Activated naive CD4-positive, alpha-beta T cell treated with anti-CD3 and anti-CD28 coated beads, Interleukin-2, amount 10 ng/mL, durations not matched to agents 7 days and 5 days (primary cell): ENCODE measurements at places on chromosomes 2 and 18.

DNA sequence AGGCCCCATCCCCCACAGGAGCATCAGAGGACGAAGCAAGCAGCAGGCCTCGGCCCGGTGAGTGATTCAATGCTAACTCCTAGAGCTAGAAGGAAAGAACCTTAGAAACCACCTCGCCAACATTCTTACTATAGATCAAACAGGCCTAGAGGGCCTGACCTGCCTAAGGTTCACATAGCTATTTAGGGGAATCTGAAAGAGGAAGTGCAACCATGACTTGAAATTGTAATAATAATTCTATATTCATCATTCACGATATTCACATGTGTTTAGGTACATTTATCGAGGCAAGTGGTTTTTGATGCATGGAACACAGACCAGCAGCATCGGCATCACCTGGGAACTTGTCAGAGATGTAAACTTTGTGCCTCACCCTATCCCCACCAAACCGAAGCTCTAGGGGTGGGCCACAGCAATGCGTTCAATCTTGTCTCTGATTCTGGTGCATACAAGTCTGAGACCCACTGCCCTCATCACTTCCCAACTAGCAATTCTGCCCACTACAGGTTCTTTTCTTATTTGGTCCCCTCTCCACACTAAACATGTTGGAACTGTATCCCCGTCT, 78.0 kb upstream of the DNMT3A start:
- DNase-seq: no peak

DNA sequence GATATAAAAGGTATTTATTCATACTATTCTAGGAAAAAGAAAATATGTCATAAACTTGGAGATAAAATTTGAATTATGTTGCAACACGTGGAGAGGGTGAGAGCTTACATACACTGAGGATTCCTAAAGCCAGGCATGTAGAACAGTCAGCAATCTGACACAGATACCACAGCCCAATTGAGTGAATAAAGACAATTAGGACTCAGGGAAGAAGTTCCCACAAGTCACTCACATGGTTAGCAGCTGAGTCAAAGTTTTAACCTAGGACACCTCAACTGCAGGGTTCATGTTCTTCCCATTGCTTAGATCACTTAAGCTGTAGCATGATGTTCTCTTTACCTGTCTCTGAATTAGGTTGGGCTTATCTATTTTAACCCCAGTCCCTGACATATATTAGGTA, 189.5 kb downstream of the CMPK2 start:
- DNase-seq: no peak

DNA sequence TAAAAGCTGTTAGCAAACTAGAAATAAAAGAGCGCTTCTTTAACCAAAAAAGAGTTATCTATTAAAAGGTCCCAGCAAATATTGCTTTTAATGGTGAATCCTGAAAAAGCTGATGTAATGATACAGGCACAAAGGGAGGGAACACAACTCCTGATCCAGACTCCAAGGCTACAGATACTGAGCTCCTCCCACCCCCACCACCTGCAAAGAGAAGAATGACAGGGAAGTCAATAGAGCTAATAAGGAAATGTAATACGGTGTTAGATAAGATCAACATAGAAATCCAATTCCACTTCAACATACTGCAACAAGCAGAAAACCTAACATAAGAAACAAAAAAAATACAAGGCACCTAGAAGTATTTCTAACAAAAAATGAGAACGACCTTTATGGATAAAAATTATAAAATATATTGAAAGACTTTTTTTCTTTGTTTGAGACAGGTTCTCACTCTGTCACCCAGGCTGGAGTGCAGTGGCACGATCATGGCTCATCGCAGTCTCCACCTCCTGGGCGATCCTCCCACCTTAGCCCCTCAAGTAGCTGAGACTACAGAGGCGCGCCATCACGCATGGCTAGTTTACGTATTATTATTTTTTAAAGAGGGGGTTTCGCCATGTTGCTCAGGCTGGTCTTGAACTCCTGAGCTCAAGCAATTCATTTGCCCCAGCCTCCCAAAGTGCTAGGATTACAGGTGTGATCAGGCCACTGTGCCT, 192.2 kb downstream of the HDAC4 start:
- no peak for DNase-seq

DNA sequence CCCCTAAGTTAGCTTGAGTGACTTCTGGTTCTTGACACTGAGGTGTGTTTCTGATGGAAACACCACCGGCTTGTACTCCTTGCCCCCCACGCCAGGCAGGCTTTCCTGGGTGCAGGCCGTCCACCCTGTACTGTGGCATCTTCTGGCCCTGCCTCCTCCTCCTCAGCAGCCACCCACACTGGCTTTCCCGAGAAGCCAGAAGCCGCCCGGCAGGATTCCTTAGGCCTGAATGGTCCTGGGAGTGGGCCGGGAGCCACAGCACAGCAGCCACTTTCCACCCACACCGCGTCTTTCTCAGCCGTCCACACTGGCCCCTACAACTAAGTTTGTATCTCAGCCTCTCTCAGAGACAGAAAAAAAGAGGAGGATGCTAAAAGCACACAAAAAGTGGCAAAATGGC, 2.1 kb upstream of the HSBP1L1 start:
- DNase-seq: no peak

GRCh38 chr18:33369711-33370449, 70.6 kb downstream of the CCDC178 start:
- DNase-seq: no peak

- DNase-seq: no peak
Observed at GRCh38 chr18:50848061-50848551, 28.3 kb upstream of the MRO start.

DNA sequence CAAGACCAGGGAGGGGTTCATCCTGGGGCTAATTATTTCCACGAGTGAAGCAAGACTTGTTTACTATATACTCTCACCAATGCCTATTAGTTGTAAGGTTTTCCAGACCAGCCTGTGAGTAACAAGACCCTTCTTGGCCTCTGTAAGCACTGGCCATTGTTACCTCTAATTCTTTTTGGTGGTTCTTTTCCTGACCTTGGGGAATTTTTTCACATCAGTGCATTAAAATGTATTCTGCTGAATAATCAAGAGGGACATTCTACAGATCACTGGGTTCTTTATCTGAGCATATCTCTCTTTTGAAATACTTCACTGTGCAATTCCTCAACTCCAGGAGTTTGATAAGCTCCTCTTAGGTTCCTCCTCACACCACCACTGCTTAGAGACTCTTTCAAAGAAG, 909.9 kb upstream of the ACVR2A start:
- no peak for DNase-seq

DNA sequence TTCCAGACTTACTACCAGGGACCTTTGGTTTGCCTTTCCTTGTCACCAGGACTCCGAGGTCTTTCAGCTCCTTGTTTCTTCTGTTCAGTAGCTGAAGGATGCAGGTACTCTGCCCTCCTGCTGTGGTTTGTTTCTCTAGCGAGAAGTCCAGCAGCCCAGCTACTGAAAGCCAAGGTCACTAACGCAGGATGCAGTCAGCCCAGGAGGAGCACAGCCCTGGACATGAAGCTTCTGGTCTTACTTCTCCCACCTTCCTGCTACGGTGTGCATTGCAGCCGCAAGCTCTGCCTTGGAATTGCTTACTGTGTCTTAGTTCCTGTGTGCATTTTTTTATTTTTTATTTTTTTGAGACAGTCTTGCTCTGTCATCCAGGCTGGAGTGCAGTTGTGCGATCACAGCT, 62.4 kb downstream of the DGKD start:
- DNase-seq: no peak

- DNase-seq: no peak
Observed at GRCh38 chr18:58766164-58766563, 94.9 kb downstream of the MALT1 start.

GRCh38 chr2:11697103-11697871, 27.3 kb upstream of the NTSR2 start:
- DNase-seq: no peak

DNA sequence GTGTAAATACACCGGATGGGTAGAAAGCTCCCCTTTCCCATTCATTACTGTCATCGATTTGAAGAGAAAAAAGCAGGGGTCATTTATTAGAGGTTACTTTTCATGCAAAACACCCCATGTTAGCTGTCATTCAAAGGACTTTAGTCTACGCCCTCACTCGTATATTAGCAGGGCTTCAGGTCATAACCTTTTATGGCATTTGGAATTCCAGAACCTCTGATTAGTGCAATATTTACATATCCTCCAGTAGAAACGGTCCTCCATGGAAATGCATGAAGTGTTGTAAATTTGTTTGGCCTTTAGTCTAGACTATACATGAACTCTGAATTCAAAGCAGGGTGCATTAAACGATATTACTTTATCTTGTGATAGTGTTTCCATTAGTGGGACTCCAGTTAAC, 180.5 kb downstream of the ZNF516 start:
- no peak for DNase-seq

- DNase-seq: no peak
Observed at GRCh38 chr2:2848621-2849333, 517.7 kb upstream of the MYT1L start.

- DNase-seq: no peak
Observed at GRCh38 chr18:39039813-39040212, 1474.2 kb upstream of the CELF4 start.

DNA sequence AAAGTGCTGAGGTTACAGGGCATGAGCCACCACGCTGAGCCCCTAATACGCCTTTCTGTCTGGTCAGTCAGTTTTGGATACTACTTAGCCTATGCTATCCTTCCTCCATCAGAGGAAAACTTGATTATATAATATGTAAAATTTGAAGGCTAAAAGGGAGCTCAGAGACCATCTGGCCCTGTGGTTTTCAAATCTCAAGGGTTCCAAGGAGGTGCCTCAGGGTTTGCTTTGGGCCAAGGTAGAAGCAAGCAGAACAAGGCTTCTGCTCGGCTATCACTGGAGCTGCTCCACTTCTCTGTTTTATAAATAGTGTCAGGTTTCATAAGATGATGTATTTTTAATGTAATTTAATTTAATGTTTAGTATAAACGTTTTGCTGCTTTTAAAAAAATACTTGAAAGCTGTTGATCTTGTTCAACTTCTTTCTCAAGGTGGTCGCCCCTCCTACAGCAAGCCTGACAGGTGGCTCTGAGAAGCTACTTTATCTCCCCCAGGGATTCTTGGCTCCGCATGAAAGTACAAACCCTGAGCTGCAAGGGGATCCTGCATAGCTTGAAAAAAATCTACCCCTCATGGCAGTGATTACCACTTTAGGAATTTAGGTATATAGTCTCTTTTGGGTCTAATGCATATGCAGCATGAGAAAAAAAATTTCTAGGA, 290.3 kb downstream of the CNTNAP5 start:
- no peak for DNase-seq

GRCh38 chr2:57753636-57754035, 293.0 kb upstream of the VRK2 start:
- DNase-seq: no peak

DNA sequence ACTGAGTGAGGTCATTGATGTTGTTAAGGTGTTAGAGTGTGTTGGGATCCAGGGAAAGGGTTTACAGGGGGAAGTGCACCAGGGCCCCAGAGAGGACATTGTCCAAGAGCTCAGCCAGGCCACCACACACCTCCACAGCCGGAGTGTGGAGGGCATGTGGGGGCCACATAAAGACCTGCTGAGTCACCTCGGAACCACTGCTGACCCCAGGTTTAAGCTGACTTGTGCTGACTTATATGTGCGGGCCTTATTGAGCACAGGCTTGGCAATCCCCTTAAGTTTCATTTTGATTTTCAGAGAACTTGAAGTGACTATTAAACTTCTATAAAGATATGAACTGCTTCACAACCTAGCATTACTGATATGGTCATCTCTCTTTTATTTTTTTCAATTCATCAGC, 166.2 kb upstream of the MAP3K20 start:
- no peak for DNase-seq

DNA sequence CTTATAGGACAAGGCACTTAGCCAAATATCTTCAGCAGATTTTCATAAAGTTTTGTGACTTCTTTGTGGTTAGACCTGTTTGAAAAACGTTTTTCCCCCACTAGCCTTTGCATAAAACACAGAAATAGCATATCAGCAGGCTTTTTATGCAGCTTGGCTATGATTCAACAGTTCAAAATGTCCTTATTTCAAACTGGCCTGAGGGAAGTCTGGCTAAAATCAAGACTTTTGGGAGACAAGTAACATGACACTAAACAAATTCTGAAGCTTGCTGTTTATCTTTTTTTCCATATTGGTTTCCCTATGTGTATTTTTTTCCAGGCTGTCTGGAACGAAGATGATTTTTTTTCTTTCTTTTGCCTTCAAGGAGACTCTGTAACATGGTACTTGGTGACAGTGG, 95.1 kb upstream of the L3MBTL4 start:
- no peak for DNase-seq

DNA sequence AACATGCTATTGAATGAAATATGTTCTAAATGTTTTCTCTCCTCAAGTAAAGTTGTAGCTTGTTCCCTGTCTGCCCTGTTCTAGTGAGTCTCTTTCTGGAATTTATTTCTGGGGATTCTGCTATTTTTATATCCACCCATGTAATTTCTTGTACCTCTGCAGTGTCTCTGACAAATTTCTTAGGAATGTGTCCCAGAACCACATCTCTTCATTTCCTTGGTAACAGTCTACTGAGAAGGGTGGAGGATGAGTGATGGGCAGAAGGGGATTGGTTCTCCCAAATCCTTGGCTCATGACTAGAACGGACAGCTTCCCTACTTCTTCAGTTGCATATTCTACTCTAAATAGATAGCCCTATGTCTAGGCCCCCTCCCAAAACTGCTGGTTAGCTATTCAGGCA, 490.6 kb upstream of the LINC00305 start:
- DNase-seq: no peak

- no peak for DNase-seq
Observed at GRCh38 chr2:176569574-176569973, 300.3 kb downstream of the MTX2 start.

DNA sequence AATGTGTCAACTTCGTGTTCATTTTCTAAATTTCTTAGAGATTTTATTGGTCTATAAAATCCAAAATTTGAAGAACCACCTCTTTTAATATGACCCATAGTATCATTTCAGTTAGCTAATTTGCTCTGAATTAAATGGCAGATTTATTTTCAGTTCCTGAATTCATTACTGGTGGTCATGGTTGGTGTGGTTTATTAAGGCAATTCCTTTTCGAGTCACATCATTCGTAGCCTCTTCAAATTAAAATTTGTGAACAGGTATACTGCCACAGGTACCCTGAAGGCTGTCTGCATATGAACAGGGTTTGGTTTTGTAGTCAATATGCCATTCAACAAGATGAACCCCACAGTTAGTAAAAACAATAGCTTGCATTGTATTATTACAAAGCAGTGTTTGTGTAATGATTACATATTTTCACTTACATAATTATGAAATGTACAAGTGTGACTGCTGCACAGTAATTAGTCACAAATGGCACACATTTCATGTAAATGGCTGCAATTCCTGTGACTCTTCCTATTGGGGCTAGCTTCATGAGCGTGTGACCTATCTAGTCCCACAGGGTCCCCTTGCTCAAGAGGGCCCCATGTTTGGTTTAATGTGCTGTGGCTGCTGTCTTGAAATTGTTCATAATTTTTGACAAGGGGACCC, 48.9 kb downstream of the CDC42EP3 start:
- no peak for DNase-seq
